ENCODE measurements at places on chromosomes 1 and 21.

GRCh38 chr1:182998482-182998881 lies 24.7 kb upstream of the LAMC1 start:
- no peak for DNase-seq

GRCh38 chr1:231850786-231851185 lies 224.2 kb downstream of the DISC1 start:
- DNase-seq, result no peak

DNA sequence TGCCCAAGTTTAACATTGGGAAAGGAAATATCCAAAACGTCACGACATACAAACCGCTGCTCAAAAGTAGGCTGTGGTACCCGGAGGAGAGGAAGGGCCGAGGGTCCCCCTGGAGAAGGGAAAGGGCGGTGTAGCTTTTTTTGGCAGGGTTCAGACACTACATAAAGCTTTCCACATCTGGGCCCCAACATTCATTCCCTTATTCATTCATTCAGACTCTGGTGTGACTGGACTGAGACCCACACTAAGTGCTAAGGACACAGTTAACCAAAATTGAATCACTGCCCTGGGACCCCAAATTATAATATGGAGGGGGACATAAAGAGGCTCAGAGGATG lies 10.3 kb upstream of the COL8A2 start:
- DNase-seq, result no peak

GRCh38 chr1:27557596-27558340 lies 46.2 kb downstream of the AHDC1 start:
- no peak for DNase-seq

DNA sequence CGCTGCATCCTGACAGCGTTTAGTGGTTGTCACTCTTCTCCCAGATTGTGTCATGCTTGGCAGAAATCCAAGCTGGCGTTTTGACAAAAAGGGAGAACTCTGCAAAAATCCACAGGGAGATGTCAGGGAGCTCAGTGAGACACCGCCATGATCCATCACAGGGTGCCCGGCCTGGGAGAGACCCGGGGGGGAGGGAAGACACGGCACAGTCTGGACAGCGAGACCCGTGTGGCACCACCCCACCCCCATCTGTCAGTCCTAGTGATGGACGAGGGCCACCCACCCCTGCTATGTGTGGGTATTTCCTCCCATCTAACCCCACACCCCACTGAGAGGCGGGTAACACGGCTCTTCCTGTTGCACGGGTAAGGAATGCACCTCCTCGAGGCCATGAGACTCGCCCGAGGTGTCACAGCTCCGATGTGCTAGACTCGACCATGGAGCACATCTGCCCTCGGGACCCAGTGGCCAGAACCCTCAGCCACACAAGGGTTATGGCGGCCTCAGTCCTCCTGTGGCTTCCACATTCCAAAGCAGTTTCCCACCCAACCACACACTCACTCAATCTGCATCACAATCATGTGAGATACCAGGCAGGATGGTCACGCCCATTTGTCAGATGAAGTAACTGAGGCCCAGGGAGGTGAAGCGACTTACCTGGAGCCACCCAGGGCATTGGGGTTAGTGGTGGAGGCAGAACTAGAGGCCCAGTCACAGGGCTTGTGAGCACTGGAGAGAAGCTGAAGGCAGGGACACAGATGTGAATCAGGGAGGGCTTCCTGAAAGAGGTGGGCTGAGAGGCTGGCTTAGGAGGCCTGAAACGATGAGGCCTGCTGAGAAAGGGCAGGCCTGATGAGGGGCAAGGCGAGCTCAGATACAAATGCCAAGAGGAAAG lies 688.5 kb downstream of the MATN1 start:
- DNase-seq, result no peak

GRCh38 chr1:192620071-192620635 lies 15.8 kb upstream of the RGS13 start:
- no peak for DNase-seq

DNA sequence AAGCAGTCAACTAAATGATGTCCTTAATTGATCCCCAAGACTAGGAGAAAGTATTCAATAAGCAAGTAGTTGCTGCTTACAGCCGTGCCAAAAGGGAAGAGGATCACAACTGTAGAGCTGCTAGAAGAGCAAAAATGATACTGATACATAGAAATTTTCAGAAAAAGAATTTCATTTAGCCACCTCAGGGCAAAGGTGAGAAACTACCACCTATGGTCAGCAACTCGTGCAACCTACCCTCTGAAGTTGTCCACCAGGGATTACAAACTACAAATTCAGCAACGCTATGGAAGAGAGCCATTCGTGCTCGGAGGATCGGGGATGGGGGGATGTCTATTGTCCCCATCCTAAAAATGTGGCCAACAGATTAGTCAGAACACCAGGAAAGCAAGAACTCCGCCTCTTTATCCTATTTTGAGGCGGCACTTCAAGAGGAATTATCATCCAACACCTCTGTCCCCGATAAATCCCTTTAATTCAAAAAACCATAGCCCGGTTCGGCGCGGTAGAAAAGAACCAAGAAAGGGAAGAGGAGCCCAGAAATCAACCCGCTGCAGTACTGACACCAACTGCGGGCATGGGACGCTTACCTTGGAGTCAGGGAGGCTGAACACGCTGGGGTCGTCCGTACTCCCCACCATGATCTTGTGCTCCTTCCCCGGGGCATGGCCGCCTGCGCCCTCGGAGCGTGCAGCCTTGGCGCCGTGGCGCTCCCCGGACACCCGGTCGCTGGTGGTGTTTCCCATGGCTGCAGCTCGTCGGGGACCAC lies 687 bp downstream of the PRKAB2 start:
- DNase-seq, result no peak

- DNase-seq, result no peak
Observed at GRCh38 chr1:39926820-39927219, 25.1 kb upstream of the MYCL start.

- DNase-seq, result no peak
Observed at GRCh38 chr1:154714052-154714623, 106.2 kb upstream of the ADAR start.

DNA sequence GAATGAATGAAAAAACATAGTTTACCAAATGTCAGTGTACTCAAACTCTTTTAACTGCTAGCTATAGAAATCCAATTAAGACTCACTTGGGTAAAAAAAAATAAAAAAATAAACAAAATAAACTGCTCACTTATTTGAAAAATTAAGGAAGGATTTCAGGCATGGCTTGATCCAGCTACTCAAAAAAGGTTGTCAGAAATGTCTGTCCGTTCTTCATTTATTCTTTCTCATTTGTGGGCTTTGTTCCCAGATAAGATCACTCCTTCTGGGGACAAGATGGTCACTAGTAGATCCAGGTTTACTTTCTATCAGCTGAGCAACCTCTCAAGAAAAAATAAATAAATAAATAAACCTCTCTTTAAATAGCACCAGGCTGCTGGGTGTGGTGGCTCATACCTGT lies 26.1 kb upstream of the PAXBP1 start:
- no peak for DNase-seq

- no peak for DNase-seq
Observed at GRCh38 chr1:70499695-70500094, 88.6 kb downstream of the CTH start.

GRCh38 chr1:97834899-97835298 lies 85.9 kb downstream of the DPYD start:
- DNase-seq, result no peak

DNA sequence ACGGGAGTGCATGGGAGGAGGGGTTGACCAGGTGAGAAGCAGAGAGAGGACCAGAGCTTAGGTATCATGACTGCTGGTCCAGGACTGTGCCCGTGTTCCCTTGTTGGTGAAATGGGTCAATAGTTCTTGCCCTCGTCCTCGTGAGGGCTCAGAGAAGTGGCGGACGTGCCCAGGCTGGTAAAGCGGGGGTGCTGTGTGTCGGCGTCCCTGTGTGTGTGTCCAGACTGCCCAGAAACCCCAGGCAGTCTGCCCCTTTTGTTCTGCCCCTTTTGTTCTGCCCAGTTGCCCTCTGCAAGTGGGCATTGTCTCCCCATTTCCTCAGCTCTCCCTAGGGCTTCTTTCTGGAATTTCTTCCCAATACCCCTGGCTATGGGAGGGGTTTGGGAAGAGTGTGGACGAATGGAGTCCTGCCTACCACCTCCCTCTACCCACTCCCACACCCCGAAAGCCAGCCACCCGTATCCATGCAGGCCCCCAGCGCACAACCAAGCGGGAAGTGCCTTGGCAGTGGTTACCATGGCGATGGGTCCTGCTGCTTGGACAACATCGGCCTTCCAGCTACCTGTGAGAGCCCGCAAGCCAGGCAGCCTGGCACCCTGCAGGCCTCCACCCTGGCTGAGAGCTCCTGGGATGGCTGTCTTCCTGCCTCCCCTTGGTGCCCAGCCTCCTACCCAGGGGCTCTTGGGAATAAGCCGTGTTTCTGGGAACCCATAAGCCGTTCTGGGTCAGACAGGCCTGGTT lies 34.7 kb downstream of the ACOT11 start:
- no peak for DNase-seq

GRCh38 chr1:155729031-155729898 lies 40.4 kb downstream of the DAP3 start:
- DNase-seq, result peak; percentile 12

DNA sequence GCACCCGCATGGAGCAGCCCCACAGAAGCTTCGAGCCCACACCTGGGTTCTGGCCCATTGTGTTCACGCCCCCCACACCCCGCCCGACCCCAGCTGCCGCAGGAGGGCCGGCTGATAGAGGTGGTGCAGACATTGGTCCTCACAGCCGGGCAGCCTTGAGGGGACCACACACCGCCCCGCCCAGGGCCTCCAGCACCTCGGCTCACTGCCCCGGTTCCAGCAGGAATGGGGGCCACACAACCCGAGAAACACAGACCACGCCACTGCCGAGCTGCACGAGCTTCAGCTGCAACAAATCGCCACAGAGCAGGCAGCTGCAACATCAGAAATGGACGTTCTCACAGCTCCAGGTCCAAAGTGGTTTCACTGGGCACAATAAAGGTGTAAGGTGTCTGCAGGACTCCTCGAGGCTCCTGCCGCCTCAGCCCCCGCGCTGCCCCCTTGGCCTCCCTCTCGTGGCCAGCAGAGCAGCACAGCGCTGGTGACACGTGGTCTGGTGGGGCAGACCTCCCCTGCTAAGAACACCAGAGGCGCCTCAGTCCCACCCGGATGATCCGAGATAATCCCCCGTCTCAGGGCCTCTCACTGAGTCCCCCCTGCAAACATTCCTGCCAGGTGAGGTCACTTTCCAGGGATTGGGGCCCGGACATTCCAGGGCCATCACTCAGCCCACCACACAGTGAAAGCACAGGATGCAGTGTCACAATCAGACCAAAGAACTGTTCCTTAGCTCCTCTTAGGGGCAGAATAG lies 62.3 kb upstream of the ADARB1 start:
- peak; percentile 8 for DNase-seq

GRCh38 chr1:243390162-243390791 lies 134.4 kb downstream of the SDCCAG8 start:
- DNase-seq, result no peak

GRCh38 chr1:2229037-2229864 lies 1.1 kb downstream of the SKI start:
- no peak for DNase-seq

DNA sequence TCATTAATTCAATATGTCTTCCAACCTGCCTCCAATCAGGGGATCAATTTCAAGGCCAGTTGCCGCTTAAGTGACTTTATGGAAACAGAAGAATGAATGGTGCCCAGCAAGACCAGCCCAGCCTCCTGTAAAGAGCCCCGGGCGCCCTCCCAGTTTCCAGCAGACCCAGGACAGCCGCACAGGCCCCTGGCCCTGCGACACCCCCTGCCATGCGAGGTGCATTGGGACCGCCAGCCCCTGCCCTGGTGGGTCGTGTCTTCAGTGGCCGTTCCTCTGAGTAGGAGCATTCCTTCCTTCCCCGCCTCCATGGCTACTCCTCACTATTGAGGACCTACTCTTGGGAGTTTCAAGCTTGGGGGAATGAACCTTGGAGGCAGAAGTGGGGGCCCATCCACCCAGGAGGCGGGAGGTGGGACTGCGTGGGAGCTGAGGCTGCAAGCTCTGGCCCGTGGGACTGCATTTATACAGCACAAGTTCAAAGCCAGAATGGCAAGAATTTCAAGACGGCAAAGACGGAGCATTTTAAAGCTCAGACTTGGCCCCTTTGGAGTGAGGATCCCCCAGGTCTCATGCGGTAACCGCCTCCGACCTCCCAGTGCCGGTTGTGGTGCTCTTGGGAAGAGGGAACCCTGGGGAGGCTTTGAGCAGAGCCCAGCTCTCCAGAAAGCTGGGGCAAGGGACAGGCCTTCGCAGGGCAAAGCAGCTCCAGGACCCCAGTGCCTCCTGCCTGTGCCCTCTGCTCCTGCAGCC lies 73.1 kb upstream of the ACTRT2 start:
- no peak for DNase-seq

DNA sequence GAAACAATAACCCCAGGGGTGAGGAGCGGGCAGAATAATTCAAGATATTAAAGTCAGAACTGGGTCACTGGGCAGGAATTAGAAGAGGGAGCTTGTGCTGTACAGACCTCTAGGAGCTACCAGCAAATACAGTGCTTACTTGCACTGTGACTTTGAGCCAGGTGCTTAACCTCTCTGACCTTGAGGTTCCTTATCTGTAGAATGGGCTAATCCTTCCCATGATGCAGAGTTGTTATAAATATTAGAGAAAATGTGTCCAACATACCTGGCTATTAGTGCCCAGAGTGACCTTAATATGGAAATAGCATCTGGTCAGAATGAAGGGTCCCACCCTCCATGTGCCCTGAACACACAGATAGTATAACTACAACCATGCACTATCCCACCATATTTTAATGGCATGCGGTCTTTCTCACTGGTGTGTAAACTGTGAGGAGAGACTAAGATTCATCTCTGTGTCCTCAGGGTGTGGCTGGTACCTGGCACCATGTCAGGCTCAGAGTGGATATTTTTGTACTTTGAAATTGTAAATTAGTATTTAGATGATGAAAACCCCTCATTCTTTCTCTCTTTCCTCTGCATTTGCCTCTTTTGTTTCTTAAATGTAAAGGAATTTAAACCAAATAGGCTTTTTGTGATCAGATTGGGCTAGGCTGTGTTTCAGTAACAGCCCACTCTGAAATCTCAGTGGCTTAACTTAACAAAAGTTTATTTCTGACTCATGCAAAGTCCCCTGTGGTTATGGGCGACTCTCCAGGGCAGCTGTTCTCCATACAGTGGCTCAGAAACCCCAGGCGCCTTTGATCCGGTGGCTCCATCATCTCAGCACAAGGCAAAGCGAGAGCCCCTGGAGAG lies 60.0 kb upstream of the ROR1 start:
- no peak for DNase-seq

- DNase-seq, result peak; percentile 97
Observed at GRCh38 chr1:93692983-93693591, 11.4 kb upstream of the BCAR3 start.

DNA sequence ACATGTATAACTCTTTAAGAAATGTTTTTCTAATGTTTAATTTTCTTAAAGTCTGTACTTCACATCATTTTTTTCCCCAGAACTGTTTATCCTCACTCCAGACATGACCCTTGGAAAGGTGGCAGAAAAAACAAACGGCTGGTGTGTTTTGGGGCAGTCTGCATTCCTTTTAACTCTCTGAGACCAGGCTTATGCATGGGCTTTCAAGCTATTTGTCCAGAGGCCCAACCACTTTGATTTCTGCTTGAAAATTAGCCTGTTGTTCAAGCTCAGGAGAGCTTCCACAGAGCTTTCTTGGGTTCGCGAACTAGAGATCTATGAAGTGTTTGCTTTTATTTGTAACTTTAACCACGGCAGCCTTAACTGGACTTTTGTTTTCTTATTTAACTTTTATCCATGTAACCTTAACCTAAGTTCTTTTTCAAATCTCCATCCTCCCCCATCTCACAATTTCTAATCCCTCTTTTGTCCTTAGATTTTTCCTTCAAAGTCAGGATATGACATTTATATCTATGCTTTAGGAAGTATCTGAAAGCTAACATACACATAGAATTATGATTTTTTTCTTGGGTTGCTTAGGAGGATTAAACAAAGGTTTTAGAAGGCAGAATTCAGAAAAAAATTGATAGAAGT lies 111.8 kb downstream of the FGGY start:
- DNase-seq, result no peak

All from epithelial cell of prostate (primary cell).